ENCODE measurements at places on chromosomes 13 and 19.
A peak's percentile ranks its signal among the peaks of the same experiment; 100 is the strongest.

- DNase-seq = no peak
These were observed 40.9 kb upstream of the PSG9 start for GRCh38 chr19:43310221-43310620.

DNA sequence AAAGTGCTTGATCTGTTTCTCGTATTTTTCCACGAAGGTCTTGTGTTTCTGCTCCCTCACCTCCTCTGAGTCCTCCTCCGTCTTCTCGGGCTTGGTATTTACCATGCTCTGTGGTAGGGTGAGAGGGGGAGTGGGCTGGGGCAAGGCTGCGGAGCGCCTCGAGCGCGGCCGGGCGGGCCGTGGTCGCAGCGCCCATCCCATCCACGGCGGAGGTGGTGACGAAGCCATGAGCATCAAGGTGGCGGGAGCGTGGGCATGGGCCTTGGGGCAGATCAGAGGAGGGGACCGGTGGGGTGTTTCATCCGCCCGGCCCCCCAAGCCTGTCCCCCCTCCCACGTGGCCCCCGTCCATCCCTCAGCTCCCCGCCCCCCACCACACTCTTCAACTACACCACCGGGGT, 7.9 kb downstream of the CDC37 start:
- no peak for DNase-seq

DNA sequence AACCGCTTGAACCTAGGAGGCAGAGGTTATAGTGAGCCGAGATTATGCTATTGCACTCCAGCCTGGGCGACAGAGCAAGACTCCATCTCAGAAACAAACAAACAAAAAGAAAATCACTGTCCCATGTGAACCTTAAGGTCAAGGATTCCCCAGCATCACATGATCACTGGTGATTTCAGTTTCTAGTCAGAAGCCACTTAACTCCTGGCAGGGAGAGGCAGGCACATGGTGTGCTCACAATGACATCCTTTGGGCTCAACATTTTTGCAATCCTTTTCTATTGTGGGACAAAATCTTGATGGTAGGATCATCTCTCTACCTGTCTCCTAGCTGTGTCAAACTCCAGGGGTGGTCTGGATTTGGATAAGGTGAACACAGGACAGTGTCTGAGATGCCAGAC, 12.1 kb downstream of the AKAP8 start:
- DNase-seq = no peak

- no peak for DNase-seq
These were observed 10.2 kb upstream of the CCDC97 start for GRCh38 chr19:41299755-41300089.

DNA sequence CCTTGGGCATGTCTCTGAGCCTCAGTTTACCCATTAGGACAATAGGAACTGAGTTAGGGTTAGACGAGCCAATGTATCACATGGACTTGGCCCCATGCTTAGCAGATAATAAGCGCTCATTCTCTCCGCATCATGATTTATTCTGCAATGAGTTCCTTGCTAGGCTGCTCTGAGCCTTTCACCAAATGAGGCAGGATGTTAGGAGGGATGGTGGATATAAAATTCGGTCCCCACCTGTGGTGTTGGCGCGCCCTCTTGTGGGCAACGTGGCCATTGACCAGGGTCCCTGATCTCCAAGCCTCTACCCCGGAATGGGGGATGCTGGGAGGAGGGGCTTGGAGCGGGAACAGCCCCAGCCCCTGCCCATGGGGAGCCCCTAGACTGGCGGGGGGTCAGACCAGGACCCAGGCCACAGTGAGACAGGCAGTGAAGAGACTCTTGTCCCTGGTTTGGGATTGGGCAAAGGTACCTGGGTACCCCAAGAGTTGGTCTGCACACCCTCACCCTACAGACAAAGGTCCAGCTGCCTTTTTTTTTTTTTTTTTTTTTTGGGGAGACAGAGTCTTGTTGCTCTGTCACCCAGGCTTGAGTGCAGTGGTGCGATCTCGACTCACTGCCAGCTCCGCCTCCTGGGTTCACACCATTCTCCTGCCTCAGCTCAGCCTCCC, 43.9 kb downstream of the CERS4 start:
- DNase-seq = peak; percentile 71

DNA sequence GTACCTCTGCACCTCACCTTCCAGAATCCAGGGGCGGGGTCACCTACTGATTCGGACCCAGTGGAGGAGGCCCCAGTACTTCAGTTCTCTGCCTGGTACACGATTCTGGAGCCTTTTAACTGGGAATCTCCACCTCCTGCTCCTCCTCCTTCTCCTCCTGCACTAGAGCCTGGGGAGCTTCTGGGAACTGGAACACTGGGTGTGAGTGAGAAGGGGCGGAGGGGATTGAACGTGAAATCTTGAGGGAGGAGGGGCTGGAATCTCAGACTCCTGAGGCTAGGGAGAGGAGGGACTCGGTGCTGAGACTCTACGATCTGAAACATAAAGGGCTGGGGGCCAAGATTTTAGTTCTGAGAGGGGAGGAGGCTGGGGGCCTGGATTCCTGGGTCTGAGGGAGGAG, at the start of gene KLK8:
TSS of gene KLK8 (minus strand) at position 90 of the 400 bp plus-strand sequence. CDS start 437 bp downstream, outside the sequence.
- no peak for DNase-seq

- no peak for DNase-seq
These were observed 440.3 kb downstream of the IRS2 start for GRCh38 chr13:109346060-109346459.

DNA sequence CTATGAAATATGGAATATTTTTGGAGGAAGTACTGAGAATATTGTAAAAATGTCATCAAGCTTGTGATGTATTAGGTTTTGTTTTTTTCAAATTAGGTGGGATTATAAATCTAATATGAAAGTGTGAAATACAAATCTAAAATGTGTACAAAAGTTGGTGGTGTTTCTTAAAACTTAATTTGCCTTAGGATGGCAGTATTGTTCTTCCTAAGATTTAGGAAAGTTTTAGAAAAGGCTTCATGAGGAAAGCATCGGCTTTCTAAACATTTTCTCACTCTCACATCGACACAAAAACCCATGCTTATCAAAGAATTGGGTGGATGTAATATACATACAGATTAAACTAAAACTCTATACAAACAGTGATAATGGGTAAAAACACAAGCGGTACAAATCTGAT, 972.0 kb upstream of the PCDH20 start:
- no peak for DNase-seq

- no peak for DNase-seq
These were observed 21.8 kb downstream of the HCN2 start for GRCh38 chr19:611481-611868.

DNA sequence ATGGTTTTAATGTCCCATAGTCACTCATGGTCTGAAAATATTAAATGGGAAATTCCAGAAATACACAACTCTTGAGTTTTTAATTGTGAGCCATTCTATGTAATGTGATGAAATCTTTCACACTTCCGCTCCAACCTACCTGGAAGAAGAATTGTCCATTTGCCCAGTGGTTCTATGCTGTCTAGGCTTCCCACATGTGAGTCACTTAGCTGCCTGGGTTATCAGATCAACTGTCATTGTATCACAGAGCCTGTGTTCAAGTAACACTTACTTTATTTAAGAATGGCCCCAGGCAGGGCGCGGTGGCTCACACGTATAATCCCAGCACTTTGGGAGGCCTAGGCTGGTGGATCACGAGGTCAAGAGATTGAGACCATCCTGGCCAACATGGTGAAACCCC, 1450.5 kb downstream of the EFNB2 start:
- no peak for DNase-seq

- DNase-seq = no peak
These were observed 11.8 kb downstream of the AP3D1 start for GRCh38 chr19:2139385-2140137.

GRCh38 chr13:58889474-58889873, 1257.9 kb downstream of the PCDH17 start:
- DNase-seq = no peak

GRCh38 chr19:39867133-39867532, 21.0 kb upstream of the FBL start:
- peak; percentile 70 for DNase-seq

GRCh38 chr19:40650749-40651305, 39.6 kb downstream of the NUMBL start:
- no peak for DNase-seq

DNA sequence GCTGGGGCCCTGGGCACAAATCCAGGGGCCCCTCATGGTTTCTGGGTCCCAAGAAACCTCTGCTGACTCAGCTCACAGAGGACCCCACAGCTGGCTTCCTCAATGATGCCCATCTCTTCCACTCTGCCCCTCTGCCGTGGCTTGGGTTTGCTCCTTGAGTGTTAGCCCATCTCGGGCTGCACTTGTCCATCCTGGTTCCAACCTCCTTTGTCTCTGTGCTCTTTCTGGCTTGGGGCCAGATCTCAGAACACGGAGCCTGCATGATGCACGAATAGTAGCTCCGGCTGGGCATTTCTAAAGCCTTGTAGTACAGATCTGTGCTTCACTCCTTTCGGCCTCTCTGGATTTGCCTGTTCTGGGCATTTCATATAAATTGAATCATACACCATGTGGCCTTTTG, 53.8 kb downstream of the F2RL3 start:
- DNase-seq = no peak

GRCh38 chr13:105465251-105465650, 1070.2 kb downstream of the EFNB2 start:
- DNase-seq = no peak

DNA sequence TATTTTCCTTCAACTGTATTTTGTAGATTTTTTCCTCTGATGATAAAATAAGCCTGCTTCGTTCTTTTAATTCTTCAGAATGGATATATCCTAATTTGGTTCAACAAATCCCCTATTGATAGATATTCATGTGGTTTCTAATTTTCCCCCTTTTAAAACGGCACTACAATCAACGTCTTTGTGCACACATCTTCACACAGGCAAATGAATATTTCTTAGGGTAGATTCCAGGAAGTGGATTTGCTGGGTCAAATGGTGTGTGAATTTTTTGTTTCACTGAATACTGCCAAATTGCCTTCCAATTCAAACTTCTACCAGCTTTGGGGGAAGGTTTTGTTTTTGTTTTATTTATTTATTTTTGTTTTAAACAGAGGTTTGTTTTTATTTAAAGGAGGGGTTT, 287.2 kb downstream of the FOXO1 start:
- DNase-seq = no peak

Data from MV-4-11 (cell line).